ENCODE measurements at places on chromosomes 12 and 14. TPM values are rescaled to one million over a fixed set of nuclear protein-coding genes. Genes with fewer than 3 reads are reported as not detected.
A peak's percentile ranks its signal among the peaks of the same experiment; 100 is the strongest.

Gene C1R
- 1,046 TPM for total RNA-seq

DNA sequence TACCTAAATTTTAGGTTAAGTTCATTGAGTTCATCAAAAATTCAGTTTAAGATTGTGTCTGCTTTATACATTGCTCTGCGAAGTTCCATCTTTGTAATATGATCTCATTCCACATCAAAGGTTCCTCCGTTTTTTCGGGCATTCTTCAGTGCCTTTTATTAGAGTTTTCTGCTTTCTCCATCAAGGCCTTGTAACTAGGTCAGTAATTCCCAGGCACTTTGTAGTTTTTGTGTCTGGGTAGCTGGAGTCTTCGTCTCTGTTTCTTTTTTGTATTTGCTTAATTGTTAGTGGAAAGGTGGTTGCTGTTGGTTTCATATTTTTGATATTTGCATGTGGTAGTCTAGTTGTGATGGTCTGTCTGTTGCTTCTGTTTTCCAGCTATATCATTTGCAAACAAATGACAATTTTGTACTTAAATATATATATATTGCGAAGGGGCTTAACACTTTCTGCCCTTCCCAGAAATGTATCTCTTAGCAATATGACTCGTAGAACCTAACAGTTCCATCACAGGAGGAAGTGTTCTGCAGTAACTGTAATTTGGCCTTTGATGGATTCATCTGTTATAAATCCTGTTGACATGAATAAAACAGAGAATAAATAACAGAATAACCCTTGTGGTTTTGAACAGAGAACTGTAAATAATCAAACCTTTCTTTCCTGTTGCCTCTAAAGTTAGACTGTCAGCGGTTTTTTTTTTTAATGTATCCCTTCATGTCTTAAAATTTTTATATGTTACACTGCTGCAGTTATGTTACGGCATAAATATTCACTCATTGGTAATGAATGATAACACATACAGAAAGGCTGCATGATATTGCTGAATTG, 88.4 kb upstream of the DYNC1H1 start:
- no peak overlapping the region for H3K4me3 ChIP-seq
- no peaks in the 10 kb centered on the region for H3K27me3 ChIP-seq
- peaks cover 3% of the 10 kb centered on the region for H3K36me3 ChIP-seq
- H3K27ac ChIP-seq = no peak overlapping the region
- DNase-seq = no peak

Gene PMCH
- not detected for total RNA-seq

- H3K27me3 ChIP-seq = no peaks in the 10 kb centered on the region
- no peaks in the 10 kb centered on the region for H3K4me1 ChIP-seq
- H3K4me3 ChIP-seq = no peak overlapping the region
- no peak overlapping the region for H3K27ac ChIP-seq
Measured at GRCh38 chr12:8819666-8819980, 2.8 kb upstream of the A2ML1 start.

DNA sequence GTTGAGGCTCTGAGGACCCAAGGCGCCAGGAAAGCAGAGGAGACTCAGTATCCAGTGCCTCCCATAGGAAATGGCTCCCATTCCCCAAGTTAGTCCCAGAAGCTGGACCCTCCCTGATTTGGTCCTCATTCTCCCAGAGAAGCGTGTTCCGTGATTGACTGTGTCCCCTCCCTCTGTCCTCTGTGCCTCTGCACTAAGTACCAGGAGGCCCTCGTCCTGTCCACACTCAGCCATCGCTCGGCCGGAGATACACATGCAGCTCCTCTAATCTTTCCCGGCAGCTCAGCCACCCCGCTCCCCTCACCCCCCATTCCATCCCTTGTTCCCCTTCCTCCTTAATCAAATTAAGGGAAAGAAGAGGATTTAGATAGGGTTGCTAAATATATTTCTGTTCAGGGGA, 28.3 kb upstream of the ATP2A2 start:
- no peaks in the 10 kb centered on the region for H3K27me3 ChIP-seq
- no peaks in the 10 kb centered on the region for H3K36me3 ChIP-seq
- DNase-seq = peak; percentile 59
- H3K4me3 ChIP-seq = peak overlapping the region; percentile 28
- peak overlapping the region; percentile 70 for H3K27ac ChIP-seq
- H3K4me1 ChIP-seq = peaks cover 28% of the 10 kb centered on the region

Gene NPAS3
- total RNA-seq = not detected

DNA sequence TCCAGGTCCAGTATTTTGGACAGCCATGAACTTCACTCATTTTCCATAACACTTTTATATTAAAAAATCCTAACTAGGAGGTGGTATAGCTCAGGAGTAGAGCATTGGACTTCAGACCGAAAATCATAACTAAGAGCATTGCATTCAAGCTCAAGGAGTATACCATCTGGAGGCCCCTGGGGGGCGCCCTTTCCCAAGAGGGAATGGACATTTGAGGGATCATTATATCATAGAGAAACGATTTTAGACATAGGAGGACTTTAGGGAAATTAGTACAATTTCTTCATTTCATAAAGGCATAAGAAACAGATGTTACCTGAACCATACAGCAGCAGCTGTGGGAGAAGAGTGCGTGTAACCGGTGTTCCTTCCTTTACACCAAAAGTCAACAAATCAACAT, 5.2 kb upstream of the ATG14 start:
- peaks cover 8% of the 10 kb centered on the region for H3K4me1 ChIP-seq
- H3K4me3 ChIP-seq = no peak overlapping the region

DNA sequence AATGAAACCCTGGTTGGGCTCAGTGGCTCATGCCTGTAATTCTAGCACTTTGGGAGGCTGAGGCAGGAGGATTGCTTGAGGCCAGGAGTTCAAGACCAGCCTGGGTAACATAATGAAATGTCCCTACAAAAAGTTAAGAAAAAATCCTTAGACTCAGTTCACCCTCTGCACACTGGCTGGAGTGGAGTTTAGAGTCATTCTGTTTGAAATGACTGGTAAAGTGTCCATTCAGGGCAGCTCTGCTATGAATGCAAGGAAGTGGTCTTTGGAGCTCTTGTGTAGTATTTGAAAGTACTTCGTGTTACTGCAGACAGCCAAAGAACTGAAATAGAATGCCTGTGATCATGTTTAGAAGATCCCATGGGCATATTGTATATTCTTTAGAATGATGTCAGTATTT, 466.5 kb downstream of the PCNX1 start:
- no peak overlapping the region for H3K4me3 ChIP-seq
- H3K4me1 ChIP-seq = no peaks in the 10 kb centered on the region
- no peaks in the 10 kb centered on the region for H3K36me3 ChIP-seq
- no peaks in the 10 kb centered on the region for H3K27me3 ChIP-seq
- no peak overlapping the region for H3K27ac ChIP-seq

GRCh38 chr12:104177663-104178501, 37.7 kb upstream of the TXNRD1 start:
- no peaks in the 10 kb centered on the region for H3K36me3 ChIP-seq
- peak; percentile 61 for DNase-seq

- peak overlapping the region; percentile 37 for H3K4me3 ChIP-seq
- no peaks in the 10 kb centered on the region for H3K36me3 ChIP-seq
- DNase-seq = no peak
- no peaks in the 10 kb centered on the region for H3K27me3 ChIP-seq
- peak overlapping the region; percentile 74 for H3K27ac ChIP-seq
- H3K4me1 ChIP-seq = peaks cover 13% of the 10 kb centered on the region
Measured at GRCh38 chr12:26810330-26810729, 22.7 kb downstream of the ITPR2 start.

- H3K4me1 ChIP-seq = no peaks in the 10 kb centered on the region
- H3K27me3 ChIP-seq = no peaks in the 10 kb centered on the region
- no peaks in the 10 kb centered on the region for H3K36me3 ChIP-seq
- H3K27ac ChIP-seq = no peak overlapping the region
- DNase-seq = no peak
Measured at GRCh38 chr14:37048666-37049071, 123.7 kb downstream of the SLC25A21 start.

GRCh38 chr12:41992022-41992421, 152.7 kb downstream of the GXYLT1 start:
- no peak overlapping the region for H3K27ac ChIP-seq
- H3K4me1 ChIP-seq = no peaks in the 10 kb centered on the region
- H3K27me3 ChIP-seq = no peaks in the 10 kb centered on the region
- H3K4me3 ChIP-seq = no peak overlapping the region
- no peaks in the 10 kb centered on the region for H3K36me3 ChIP-seq

- H3K4me3 ChIP-seq = no peak overlapping the region
- peak overlapping the region; percentile 99 for H3K27ac ChIP-seq
- DNase-seq = no peak
- H3K4me1 ChIP-seq = peaks cover 81% of the 10 kb centered on the region
- peaks cover 35% of the 10 kb centered on the region for H3K36me3 ChIP-seq
Measured at GRCh38 chr12:109466305-109466704, 10.8 kb downstream of the KCTD10 start.

GRCh38 chr12:42908712-42909111, 319.2 kb upstream of the PRICKLE1 start:
- H3K4me3 ChIP-seq = no peak overlapping the region
- H3K27me3 ChIP-seq = no peaks in the 10 kb centered on the region
- H3K4me1 ChIP-seq = no peaks in the 10 kb centered on the region
- H3K36me3 ChIP-seq = no peaks in the 10 kb centered on the region

DNA sequence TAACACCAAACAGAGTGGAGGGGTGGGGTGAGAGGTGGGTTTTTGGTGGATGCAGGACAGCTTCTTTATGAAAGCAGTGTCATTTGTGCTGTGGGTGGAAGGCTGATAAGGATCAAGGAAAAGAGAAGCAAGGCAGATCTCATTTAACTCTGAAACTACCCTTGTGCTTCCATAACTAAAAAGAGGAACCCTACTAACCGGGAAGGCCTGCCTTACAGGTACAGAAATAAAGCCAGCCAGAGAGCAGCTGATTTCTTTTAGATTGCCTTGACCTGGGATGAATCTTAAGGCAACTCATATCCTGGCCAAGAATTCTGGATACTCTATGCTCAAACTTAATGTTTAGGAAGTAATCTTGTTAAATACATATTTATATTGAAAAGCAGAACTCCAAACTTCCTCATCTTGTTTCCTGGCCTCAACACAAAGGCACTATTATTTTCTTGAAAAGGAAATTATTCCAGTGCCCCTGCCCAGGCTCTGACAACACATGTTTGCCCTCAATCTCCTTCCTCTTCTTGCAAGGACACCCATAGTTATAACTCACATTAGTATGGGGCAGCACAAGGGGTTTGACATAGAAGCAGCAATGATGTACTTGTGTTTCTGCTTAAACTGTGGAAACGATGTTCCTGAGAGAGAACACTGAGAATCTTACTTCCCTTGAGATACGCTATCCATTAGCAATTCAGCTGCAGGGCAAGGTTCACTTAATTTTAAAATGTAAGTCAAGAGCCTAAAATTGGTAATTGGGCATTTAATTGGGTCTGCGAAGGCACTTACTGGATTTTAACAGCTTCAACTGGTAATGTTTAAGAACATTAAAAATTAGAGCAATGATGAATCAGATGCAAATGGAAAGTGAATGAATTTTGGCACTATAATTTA, 173.7 kb downstream of the STXBP6 start:
- DNase-seq = no peak
- no peak overlapping the region for H3K4me3 ChIP-seq
- H3K27me3 ChIP-seq = no peaks in the 10 kb centered on the region

Gene CEP128
- total RNA-seq = 3.3 TPM

All from ascending aorta (tissue), 2 donors.